Activated CD4-positive, CD25-positive, alpha-beta regulatory T cell treated with anti-CD3 and anti-CD28 coated beads, Interleukin-2, amount 50 U/mL, for 72 hours (primary cell): ENCODE measurements at places on chromosomes 7 and 10.

DNA sequence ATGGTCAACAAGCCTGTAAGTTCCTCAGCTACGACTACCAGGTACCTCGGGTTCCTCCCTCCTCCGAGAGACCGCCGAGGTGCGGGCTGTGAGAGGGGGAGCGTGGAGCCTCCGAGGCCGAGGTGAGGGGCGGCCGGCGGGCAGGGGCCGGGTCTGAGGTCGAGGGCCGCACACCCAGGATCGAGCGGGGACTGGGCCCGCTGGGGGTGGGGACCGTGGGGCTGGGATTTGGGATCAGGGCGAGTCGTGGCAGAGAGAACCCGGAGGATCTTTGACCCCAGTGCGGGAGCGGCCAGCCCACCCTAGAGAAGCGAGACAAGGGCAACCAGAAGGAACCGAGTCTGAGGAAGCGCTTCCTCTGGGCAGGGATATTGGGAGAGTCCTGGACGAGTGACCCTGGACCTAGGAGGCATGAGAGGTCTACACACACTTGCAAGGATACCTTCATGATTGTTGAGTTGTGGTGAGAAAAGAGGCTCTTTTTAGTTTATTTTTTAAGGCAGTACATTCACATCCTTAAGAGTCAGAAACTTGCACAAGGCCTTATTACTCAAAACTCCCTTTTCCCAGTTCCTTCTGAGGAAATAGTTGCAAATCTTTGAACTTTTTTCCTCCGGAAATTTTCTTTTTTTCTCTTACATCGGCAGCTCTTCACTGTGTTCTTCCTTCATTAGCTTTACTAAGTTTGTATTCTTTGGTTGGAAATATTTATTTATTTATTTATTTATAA, 395 bp downstream of the ZNF487 start:
- no peak for DNase-seq

GRCh38 chr7:43311052-43311451, 198.6 kb downstream of the HECW1 start:
- no peak for DNase-seq

- no peak for DNase-seq
Observed at GRCh38 chr10:127470911-127471310, 78.2 kb upstream of the NPS start.

- DNase-seq: no peak
Observed at GRCh38 chr10:103793429-103793828, 61.9 kb downstream of the SH3PXD2A start.

DNA sequence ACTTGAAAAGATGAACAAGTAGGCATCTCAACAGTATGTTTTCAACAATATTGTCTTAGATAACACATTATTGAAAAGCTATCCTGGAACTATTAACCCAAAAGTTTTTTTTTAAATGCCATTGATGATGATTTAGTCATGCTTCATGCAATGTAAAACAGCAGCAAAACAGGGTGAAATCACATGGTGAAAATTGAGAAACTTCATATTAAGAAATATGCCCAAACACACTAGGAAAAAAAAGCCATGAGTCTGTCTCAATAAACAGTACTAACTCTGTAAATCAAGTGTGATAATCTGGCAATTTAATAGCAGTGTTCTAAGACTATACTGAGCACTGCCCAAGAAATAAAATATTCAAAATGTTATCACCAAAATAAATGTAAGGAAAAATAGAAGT, 613.1 kb downstream of the KCNMA1 start:
- DNase-seq: no peak

DNA sequence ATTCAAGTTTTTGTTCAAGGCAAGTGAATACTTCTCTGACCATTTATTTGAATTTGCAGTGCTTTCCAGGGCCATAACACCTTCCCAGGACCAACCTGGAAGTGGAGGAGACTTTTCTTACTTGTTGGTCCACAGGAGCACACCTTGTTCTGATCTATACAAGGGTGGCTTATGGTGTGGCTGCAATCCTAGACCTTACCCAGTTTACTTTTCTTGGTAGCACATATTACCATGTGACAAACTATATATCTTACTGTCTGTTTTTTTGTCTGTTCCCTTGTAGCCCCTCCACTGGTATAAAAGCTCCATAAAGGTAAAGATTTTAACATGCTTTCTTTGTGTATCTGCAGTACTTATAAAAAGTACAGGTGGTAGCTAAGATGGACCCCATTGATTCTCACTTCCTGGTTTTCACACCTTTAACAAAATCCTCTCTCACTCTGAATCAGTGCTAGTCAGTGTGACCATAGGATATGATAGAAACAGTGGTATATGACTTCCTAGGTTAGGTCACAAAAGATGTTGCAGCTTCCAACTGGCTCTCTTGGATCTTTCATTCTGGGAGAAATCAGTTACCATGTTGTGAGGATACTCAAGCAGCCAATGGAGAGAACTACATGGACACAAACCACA, 5.6 kb upstream of the ASB4 start:
- no peak for DNase-seq

DNA sequence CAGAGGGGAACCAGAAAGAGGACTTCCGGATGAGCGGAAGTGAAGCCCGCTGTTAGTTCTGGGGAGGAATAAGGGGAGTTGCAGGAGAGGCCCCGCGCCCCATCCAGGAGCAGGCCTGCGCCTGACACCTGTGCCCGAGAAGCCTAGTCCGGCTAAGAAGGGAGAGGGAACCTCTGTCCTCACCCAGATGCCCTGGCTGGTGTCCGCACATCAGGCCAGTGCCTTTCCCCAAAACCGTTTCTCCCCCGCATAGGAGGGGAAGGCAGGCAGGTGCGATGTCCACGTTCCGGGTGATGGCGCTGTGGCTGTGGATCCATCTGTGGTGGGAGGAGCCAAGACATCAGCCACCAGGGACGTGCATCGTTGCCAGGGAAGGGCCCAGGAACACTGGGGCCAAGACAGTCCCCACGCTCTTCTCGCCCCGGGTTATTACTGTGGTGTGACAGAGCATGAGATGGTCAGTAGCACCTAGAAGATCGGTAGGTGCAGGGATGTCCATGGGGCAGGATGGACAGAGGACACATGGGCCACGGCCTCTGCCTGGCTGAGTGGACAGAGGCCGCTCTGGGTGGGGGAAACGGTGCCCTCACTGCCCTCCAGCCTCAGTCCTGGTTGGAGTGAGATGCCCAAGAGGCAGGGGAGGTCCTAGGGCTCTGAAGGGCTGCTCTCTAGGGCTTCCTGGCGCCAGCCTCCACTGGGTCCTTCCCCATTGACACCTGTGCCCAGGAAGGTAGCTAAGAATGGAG, 262.7 kb downstream of the CELF2 start:
- DNase-seq: no peak

GRCh38 chr7:101947899-101948298, 130.5 kb downstream of the CUX1 start:
- no peak for DNase-seq

GRCh38 chr10:103676851-103677417, 178.4 kb downstream of the SH3PXD2A start:
- DNase-seq: no peak

GRCh38 chr10:70729763-70730357, 55.3 kb downstream of the TBATA start:
- no peak for DNase-seq
